ENCODE measurements at places on chromosomes 5 and 9.

GRCh38 chr5:168883281-168883741 is 304.1 kb upstream of the PANK3 start:
- DNase-seq = no peak
- H3K27me3 ChIP-seq = no peaks in the 10 kb centered on the region
- H3K36me3 ChIP-seq = no peaks in the 10 kb centered on the region

DNA sequence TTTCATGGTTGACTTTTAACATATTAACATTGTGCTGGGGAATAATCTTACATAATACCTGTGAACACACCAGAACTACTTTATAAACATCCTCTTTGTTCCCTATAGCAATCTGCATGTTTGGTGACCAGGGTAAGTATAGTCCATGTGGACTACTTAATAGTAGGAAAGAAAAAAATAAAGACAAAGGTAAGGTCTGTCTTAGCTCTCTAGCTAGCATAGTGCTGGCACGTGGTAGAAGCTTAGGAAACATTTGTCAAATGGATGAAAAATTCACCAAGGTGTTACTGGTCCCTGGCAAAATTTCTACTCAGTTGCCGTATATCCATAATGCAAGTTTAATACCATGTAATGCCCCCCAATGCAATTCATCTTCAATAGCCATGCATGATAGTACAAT is 78.6 kb upstream of the ABCA1 start:
- no peaks in the 10 kb centered on the region for H3K36me3 ChIP-seq
- H3K4me1 ChIP-seq = no peaks in the 10 kb centered on the region
- H3K27me3 ChIP-seq = no peaks in the 10 kb centered on the region
- H3K4me3 ChIP-seq = no peak overlapping the region

DNA sequence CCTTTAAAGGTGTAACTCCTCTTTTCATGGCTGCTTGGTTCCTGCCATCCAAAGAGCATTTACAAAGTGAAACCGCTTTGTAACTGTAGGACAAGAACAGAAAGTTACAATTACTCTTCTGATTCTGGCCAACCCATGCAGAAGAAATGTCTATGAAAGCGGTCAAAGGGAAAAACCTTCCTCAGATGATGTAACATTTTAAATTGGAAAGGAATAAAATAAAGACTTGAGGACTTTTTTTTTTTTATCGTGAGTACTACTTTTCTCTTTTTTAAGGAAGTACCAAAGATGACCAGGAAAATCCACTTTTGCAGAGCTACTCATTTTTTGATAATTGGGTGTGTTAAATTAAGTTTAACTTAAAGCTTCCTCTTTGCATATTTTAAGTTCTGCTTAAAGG is 13.0 kb upstream of the C9orf72 start:
- no peaks in the 10 kb centered on the region for H3K36me3 ChIP-seq
- DNase-seq = no peak
- no peaks in the 10 kb centered on the region for H3K27me3 ChIP-seq
- no peak overlapping the region for H3K4me3 ChIP-seq
- no peaks in the 10 kb centered on the region for H3K4me1 ChIP-seq
- no peak overlapping the region for H3K27ac ChIP-seq

DNA sequence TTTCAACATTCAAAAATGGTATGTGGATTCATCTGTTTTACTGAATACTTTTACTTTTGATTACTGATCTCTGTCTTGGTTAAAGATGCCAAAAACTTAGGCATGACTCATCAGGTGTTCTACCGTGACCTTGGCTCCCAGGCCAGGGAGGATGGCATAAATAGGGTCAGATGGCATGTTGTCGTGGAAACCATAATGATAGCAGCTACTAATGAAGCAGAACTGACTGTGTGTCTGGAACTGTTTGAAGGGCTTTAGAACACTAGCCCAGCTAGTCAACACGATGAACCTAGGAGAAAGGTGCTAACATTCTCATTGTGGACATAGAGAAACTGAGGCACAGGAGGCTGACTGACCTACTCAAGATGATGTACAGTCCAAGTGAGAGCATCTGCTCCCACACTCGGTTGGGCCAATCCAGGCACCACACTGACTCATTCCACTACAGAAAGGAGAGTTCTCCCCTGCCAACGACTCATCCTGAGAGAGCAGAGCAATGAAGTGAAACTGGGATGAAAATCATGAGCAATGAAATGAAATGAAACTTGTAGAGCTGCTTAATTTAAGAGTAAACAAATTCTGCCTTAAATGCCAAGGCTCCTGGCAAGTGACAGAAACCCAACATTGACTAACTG is 116.0 kb downstream of the TENT4A start:
- H3K4me3 ChIP-seq = no peak overlapping the region
- H3K36me3 ChIP-seq = no peaks in the 10 kb centered on the region
- H3K4me1 ChIP-seq = no peaks in the 10 kb centered on the region
- no peak for DNase-seq
- H3K27ac ChIP-seq = no peak overlapping the region

DNA sequence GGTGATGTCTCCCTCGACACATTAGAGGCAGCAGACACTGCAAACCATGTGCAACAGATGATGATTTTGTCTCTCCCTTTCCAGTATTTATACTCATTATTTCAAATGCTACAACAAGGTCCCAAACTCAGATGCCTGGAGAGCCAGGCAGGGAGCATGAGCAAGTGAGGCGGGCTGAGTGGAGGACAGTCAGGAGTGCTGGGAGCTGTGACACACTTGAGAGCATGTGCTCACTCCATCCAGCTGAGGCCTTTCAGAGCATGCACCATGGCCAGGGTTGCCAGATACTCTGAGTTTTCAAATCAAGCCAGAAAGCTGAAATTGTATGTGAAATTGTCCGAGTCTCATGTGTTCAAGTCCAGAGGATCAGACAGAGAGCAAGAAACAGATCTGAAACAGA is 55.8 kb upstream of the SLC2A8 start:
- no peak overlapping the region for H3K27ac ChIP-seq
- no peaks in the 10 kb centered on the region for H3K36me3 ChIP-seq
- peak; percentile 33 for DNase-seq
- no peaks in the 10 kb centered on the region for H3K27me3 ChIP-seq
- H3K4me3 ChIP-seq = no peak overlapping the region
- H3K4me1 ChIP-seq = peaks cover 14% of the 10 kb centered on the region
